ENCODE measurements at places on chromosomes 16 and 17. TPM values are rescaled to one million over a fixed set of nuclear protein-coding genes. Genes with fewer than 3 reads are reported as not detected.

The RASL10B gene
- total RNA-seq = 2.8 TPM

The KRTAP4-5 gene
- total RNA-seq = not detected

The ZNF668 gene
- 13.4 TPM for total RNA-seq

The KIF2B gene
- not detected for total RNA-seq

The BCAS3 gene
- 5.9 TPM for total RNA-seq

The FBXW10B gene
- not detected for total RNA-seq

The FGF11 gene
- 0.49 TPM for total RNA-seq

The GNGT2 gene
- total RNA-seq = not detected

The KRT32 gene
- not detected for total RNA-seq

The SP2 gene
- 4.9 TPM for total RNA-seq

The RCVRN gene
- total RNA-seq = not detected

The OR2C1 gene
- total RNA-seq = not detected

The KRT33A gene
- not detected for total RNA-seq

The ULK2 gene
- 11.9 TPM for total RNA-seq

The KIFC3 gene
- total RNA-seq = 102 TPM

The TEX19 gene
- total RNA-seq = not detected

The LHX1 gene
- total RNA-seq = 31.1 TPM

The ZNF19 gene
- 5.8 TPM for total RNA-seq

The SULT1A3 gene
- 7.6 TPM for total RNA-seq

The TBC1D3I gene
- total RNA-seq = 2.5 TPM

The MEIOC gene
- total RNA-seq = 0.63 TPM

The GAS2L2 gene
- not detected for total RNA-seq
